ENCODE measurements at places on chromosomes 6 and 20.

- DNase-seq: peak; percentile 9
These were observed 116.3 kb upstream of the CHD6 start for GRCh38 chr20:41734506-41734945.

GRCh38 chr20:25050082-25050481 is 7.9 kb downstream of the ACSS1 start:
- no peak for DNase-seq

- DNase-seq: no peak
These were observed 98.5 kb upstream of the SCGN start for GRCh38 chr6:25553502-25553901.

DNA sequence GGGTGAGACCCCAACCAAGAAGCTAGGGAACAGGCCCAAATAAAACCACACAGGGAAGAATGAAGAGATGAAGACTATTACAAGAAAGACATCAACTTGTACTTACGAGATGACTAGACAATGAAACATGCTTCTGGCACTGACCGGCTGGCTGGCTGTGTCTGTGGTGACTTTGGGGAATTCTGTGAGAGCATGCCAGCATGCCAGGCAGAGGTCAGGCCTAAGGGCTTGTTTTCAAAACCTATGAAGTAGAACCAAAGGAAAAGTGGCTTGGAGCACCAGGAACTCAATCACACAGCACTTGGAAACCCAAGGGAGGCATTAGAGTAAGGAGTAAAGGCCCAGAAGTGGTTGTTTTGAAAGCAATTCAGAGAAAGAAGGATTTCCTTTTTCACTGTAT is 28.4 kb upstream of the GSTA3 start:
- no peak for DNase-seq

DNA sequence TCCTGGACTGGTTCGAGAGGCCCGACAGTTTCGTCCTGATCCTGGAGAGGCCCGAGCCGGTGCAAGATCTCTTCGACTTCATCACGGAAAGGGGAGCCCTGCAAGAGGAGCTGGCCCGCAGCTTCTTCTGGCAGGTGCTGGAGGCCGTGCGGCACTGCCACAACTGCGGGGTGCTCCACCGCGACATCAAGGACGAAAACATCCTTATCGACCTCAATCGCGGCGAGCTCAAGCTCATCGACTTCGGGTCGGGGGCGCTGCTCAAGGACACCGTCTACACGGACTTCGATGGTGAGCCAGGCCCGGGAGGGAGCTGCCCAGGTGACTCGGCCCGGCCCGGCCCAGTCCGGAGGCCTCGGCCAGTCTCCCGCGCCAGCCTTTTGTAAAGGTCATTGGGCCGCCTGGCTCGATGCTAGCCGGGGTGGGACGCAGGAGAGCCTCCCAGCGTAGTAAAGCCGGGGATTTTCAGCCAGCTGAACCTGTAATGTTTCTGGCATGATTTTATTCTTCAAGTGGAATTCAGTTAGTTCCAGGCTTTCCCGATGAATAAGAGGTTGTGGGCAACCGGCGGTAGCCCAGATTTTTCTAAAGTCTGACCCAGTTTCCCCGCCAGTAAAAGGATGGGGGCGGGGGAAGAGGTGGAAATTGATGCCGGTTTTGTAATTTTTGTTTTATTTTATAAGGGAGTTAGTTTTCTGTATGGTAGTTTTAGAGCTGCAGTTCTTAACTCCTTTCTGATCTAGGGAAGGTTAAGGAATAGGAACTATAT is 1.4 kb downstream of the PIM1 start:
- no peak for DNase-seq

DNA sequence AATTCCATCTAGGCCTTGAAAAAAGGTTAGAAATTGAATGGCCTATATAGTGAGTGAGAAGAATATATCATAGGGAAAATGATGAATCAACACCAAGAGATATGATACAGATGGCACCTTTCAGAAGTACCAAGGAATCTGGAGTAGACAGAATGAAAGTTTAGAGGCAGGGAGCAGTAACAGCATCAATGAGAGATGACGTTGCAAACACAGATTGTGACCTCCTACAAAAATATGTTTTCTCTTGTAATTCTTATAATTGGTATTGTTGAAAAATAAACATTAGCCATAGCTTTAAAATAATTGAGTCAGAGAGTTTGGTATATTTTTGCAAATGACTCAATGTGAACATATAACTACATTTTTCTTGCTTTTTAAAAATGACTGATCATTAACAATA is 1223.1 kb upstream of the GJE1 start:
- no peak for DNase-seq

DNA sequence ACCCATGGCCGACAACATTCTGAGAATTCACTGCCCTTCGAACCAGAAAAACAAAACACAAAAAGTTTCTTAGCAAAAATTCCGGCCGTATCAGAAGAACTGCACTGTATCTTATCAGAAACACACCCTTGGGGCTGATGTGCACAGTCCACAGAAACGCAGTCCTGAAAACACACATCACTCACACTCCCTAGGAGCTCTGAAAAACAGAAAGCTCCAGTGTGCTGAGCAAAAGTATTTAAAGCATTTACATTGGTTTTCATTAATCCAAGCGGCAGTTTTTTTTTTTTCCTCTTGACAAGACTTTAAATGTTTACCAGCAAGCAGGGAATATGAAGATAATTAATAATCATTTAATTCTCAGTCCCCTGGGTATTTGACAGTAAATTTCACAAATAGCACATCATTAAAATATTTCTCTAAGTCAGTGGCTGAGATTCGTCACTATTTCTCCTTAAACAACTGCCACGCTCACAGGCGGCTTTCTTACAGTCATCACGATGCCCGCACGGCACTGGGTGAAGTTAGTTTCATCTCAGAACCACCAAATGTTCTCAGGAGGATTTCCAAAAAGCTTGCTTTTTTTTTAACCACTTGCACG is 13.3 kb downstream of the NFATC2 start:
- no peak for DNase-seq

DNA sequence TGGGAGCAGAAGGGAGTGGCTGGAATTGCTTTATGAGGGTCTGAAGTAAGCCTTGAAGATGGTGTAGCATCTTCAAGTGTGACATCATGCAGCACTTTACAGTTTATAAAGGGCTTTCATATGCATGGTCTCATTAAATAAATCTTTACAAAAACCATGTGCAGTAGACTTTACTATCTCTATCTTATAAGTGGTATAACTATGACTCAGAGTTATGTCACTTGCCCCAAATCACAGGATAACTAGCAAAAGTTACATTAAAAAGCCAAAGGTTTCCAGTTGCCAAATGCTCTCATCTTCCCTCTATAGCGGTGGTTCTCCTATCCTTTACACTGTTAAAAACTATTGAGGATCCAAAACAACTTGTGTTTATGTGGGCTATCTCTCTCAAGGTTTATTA is 687.7 kb upstream of the MARCKS start:
- no peak for DNase-seq
